ENCODE measurements at places on chromosomes 7 and 10. TPM values are rescaled to one million over a fixed set of nuclear protein-coding genes. Genes with fewer than 3 reads are reported as not detected.

DNA sequence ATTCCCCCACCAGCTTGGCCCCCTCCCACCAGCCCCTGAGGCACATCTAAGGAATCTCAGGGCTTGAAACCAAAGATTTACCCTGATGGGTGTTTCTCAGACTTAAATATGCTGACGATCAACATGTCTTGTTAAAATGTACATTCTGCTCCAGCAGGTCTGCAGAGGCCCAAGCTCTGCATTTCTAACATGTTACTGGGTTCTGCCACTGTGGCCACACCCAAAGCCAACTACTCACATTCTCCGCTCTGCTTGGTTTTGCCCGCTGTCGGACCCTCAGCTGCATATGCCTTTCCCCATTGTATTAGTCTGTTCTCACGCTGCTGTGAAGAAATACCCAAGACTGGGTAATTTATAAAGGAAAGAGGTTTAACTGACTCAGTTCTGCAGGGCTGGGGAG is 8.9 kb downstream of the PIP4K2A start:
- no peaks in the 10 kb centered on the region for H3K36me3 ChIP-seq
- no peaks in the 10 kb centered on the region for H3K27me3 ChIP-seq
- no peaks in the 10 kb centered on the region for H3K4me1 ChIP-seq

GRCh38 chr7:111558991-111559390 is 3.3 kb downstream of the IMMP2L start:
- H3K27ac ChIP-seq: no peak overlapping the region
- H3K36me3 ChIP-seq: no peaks in the 10 kb centered on the region
- DNase-seq: no peak

GOLGA7B gene
- total RNA-seq: 0.11 TPM

GRCh38 chr7:90303241-90303640 is 17.9 kb downstream of the FAM237B start:
- no peak overlapping the region for H3K4me3 ChIP-seq
- H3K27ac ChIP-seq: no peak overlapping the region

ACSL5 gene
- 9.3 TPM for total RNA-seq

NME8 gene
- 0.96 TPM for total RNA-seq

GRCh38 chr10:22672319-22673090 is 41.9 kb downstream of the PIP4K2A start:
- no peak overlapping the region for H3K27ac ChIP-seq
- H3K4me1 ChIP-seq: peaks cover 3% of the 10 kb centered on the region
- DNase-seq: no peak
- no peak overlapping the region for H3K4me3 ChIP-seq
- no peaks in the 10 kb centered on the region for H3K27me3 ChIP-seq
- H3K36me3 ChIP-seq: no peaks in the 10 kb centered on the region

FAM25G gene
- total RNA-seq: not detected

ACSM6 gene
- not detected for total RNA-seq

DNA sequence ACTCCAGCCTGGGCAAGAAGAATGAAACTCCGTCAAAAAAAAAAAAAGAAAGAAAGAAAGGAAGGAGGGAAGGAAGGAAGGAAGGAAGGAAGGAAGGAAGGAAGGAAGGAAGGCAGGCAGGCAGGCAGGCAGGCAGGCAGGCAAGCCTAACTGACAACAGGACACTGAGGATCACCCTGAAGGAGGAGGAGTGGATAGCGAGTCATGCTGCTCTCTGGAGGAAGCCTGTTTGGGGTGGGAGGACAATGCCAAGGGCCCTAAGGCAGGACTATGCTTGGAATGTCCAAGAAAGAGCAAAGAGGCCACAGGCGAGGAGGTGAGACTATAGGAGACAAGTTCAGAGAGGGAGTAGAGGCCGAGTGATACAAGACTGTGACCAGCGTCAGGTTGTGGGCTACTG is 107.0 kb upstream of the PARD3 start:
- DNase-seq: no peak
- no peak overlapping the region for H3K4me3 ChIP-seq
- no peaks in the 10 kb centered on the region for H3K27me3 ChIP-seq

- DNase-seq: no peak
- no peak overlapping the region for H3K4me3 ChIP-seq
- no peaks in the 10 kb centered on the region for H3K27me3 ChIP-seq
- no peaks in the 10 kb centered on the region for H3K36me3 ChIP-seq
- no peak overlapping the region for H3K27ac ChIP-seq
- no peaks in the 10 kb centered on the region for H3K4me1 ChIP-seq
These were observed 12.9 kb upstream of the SNX10 start for GRCh38 chr7:26278770-26279169.
